ENCODE measurements at places on chromosomes 4 and X.

DNA sequence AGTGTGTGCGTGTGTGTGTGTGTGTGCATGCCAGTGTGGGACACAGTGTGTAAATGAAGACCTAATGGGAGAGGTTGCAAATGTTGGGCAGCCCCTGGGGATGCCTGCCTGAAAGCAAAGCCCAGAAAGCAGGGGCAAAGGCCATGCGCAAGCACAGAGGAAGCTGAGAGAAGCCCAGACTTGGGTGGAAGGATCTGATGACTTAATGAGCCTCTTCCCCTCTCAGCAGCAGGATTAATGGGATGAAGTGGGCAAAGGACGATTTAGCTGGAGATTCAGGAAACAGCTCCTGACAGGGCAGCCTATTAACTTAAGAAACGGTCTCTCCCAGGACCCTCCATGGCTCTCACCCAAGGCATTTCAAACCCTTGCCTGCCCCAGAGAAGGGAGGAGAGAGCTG lies 107.3 kb downstream of the EFNB1 start:
- DNase-seq: no peak

- DNase-seq: no peak
Measured at GRCh38 chr4:137649711-137650450, 117.6 kb upstream of the PCDH18 start.

GRCh38 chr4:119097282-119097900 lies 38.2 kb upstream of the MYOZ2 start:
- DNase-seq: no peak

- DNase-seq: no peak
Measured at GRCh38 chr4:95825546-95825945, 14.3 kb upstream of the PDHA2 start.

DNA sequence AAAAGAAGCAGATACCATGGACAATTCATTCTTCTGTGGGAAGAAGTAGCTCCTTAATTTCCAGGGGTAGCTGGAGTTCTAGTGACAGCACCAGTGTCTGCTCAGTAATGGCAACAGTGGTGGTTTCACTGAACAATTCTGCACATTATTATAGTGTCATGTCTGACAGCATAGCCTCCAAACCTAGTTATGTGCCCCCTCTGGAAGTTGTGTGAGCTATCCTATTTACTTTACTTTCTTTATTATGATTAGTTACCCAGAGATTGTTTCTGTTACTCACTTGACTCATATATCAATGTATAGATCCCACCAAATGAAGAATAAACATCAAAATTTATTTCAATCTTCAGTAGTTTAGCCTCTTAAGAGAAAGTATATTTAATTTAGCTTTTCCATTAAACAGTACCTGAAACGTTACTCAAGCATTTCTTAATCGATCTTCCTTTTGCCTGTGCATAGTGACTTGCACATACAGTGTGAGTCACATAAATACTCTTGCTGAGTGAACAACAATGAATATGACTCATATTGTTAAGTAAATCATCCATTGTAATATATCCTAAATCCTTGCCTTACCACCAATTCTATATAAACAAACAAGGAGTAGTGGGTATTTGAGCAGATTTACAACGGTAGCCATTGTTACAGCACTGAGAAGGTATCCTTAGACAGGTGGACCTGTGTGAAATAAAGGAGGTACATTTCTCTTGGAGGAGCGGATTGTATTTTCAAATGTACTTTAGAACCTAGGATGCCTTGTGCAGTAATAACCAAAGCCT lies 534.7 kb downstream of the ANKRD50 start:
- no peak for DNase-seq

DNA sequence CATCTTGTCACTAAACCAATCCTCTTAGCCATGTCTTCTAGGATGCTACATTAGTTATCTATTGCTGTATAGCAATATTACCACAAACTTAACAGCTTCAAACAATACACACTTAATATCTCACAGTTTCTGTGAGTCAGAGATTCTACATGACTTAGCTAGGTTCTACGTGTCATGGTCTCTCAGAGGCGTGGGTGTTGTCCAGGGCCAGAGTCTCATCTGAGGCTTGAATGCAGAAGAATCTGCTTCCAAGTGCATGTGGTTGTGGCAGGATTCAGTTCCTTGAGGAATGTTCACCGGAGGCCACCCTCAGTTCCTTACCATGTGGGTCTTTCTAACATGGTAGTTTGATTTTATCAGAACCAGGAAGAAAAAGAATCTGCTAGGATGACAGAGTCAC lies 26.4 kb downstream of the PPP1R2C start:
- no peak for DNase-seq

- no peak for DNase-seq
Measured at GRCh38 chr4:81845761-81846160, 374.1 kb upstream of the RASGEF1B start.

DNA sequence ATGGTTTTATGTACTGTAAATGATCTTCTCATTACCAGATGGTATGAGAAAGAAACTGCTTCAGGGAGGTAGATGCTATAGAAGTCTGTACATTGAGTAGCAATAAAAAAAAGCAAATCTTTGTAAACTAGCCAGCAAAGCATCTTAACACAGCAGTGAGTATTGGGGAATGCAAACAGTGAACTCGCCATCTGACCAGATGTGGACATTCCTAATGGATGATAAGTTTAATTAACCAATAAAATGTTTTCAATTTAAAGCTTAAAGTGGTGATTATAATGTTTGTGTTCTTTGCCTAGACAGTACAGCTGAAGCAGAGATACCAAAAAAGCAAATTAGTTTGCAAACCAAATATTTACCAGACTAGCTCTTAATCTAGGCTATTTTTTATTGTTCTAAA lies 1144.2 kb downstream of the FAT4 start:
- DNase-seq: no peak

DNA sequence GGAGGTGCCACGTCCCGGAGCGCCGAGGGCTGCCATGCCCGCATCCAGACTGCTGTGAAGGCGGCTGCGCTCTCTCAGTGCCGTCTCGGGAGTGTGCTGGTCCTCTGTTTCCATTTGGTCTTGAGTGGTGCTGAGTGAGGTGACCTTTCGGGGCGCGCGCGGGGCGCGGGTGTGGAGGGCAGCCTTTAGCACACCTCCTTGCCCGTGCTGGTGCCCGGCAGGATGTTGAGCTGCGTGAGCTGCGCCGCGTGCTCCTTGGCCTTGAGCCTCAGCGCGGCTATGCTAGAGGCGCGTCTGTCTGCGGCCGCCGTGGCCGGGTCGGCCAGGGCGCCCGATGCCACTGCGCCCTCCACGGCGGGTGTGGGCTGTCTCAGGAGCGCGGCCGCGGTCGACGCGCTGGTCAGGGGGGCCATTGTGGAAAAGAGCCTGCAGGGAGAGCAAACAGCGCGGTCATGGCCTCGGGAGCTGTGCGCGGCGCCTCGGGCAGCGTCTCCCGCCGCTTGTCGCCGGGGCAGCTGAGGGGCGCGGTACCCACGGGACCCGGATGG lies 11.2 kb downstream of the ARX start:
- DNase-seq: peak; percentile 14

DNA sequence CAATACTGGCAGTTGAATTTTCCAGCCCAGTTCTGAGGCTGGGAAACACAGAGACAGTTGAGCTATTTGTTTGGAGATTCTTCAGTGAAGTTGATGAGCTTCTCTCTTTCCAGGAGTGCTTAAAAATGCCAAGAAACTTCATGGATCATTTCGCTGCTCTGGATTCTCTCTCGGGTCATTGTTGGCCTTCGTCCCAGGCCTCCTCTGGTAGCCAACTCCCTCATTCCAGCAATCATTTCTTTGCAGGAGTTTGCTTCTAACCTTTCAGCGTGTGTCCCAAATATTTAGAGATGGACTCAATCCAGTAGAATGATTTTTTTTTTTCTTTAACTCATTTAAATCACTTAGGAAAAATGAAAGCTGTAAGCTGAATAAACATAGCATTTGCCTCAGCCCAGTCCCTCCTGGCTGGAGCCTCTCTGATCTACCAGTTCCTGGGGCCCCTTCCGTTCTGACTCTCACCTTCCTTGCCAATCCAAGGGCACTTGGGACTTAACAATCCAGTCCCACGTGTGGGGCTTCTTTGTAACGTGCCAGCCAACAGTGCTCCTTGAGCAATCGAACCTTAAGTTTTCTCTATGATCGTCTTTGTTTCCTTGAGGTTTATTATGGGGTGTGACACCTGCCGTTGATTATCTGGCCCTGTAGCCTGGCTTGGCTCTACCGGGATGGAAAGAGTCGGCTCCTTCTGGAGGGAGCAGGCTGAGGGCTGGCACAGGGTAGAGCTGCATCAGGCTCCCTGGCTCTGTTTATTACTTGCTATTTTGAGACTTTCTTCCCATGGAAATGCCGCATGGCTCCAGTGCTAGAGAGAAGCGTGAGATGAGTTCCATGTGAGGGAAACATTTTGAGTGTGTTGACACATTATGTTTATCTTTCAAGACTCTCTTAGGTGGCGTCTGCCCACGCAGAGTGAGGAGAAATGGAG lies 80.4 kb upstream of the GPC4 start:
- peak; percentile 87 for DNase-seq

DNA sequence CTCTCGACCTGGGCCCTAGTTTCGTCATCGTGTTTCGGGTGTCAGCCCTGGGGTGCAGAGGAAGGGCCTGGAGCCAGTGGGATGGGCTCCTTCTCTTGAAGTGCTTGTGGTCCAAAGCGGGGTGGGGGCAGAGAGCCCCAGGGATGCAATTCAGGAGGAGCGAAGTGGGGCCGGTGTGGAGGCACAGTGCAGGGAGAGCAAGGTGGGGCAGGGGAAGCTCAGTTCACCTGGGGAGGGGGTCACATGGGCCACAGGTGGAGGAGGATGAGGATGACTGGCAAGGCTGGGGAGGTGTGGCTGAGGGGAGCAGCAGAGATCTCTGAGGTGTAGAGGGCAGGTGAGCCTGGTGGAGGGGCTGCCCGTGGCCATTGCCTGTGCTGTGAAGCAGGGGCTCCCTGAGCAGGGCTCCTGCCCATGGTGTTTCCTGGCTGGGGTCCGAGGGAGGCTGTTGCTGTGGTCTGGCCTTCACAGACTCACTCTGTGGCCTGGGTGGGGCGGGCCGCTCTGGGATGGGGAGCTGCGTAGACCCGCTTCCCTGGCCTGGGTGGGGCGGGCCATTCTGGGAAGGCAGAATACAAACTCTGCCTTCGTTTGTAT lies 6.9 kb downstream of the SORCS2 start:
- DNase-seq: peak; percentile 39

GRCh38 chrX:2859197-2859797 lies 30.6 kb downstream of the GYG2 start:
- no peak for DNase-seq

- no peak for DNase-seq
Measured at GRCh38 chr4:6900956-6901355, 8.7 kb upstream of the TBC1D14 start.

- DNase-seq: no peak
Measured at GRCh38 chrX:73563738-73564068, 706 bp downstream of the CHIC1 start.

DNA sequence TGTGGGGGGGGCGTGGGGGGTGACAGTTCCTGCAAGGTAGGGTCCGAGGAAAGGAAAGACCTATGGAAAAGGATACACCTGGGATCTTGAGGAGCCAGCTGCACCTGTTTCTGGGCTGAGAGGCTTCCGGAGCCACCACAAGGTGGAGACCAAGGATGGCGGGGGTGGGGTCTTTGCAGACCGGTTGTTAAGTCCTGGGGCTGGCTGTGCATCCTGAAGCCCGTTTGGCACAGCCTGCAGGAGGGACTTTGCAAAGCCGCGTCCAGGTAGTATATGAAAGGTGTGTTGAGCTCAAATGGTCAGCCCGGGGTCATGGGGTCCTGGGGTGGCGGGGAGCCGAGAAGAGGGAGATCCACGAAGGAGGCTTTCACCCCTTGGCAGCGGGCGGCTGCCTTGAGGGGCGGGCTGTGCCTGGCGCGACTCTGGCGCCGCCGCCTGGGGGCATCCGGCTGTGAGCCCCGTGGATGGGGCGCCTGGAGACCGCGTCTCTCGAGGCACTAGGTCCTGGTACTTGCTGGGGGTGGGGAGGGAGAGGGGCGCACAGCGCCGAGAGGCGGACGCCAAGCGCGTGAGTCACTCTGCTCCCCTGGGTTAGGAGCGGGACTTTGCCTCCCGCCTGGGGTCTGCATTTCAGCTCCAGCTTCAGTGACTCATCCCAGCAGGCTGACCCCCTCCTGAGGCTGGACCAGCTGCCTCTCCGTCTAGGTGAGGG lies 58.2 kb upstream of the DYNLT3 start:
- peak; percentile 25 for DNase-seq

- DNase-seq: no peak
Measured at GRCh38 chrX:9708086-9708485, 57.6 kb downstream of the GPR143 start.

GRCh38 chrX:137565921-137566745 lies at the start of gene ZIC3:
ZIC3 (plus strand) TSS chrX:137566127; CDS start chrX:137566692, 565 bp downstream.
- DNase-seq: peak; percentile 75

DNA sequence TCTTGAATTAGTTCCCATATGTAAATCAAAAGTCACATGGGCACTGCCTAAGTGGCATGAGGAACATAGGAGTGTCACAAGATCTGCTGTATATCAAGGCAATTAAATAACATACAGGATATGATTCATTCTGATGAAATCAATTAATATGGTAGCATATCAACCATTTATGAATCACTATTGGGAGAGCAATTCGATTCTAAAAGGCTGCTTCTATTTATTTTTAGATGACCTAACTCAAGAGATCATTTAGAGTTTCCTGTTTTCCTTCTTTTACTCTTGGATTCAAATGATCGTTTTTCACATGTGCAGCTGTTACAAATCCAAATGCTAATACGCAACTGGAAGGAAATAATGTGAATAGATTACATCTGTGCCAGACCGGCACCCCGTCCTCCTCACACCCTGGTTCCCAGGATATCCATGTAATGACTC lies 81.9 kb downstream of the HCCS start:
- no peak for DNase-seq

GRCh38 chrX:71632923-71633657 lies 14.8 kb upstream of the CXCR3 start:
- no peak for DNase-seq

DNA sequence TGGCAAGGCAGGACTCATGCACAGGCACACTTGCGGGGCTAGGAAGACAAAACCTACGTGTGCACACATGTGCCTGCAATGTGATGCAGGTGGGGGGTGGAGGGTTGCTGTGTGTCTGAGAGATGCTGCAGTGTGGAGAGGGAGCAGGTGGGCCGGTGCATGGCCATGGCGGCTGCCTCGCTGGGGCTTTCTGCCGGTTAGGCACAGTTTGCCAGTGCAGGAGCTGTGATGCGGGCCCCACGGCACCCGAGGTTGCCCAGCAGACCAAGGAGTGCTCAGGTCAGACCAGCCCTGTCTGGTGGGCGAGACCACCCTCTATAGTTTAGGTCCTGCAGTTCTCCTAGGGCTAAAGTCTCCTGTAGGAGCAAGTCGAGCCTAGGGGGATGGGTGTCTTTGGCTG lies 4.4 kb upstream of the AFM start:
- no peak for DNase-seq
